ENCODE measurements at places on chromosomes 7 and 10.

GRCh38 chr7:114107522-114107921 lies 188.7 kb upstream of the PPP1R3A start:
- no peak for DNase-seq

DNA sequence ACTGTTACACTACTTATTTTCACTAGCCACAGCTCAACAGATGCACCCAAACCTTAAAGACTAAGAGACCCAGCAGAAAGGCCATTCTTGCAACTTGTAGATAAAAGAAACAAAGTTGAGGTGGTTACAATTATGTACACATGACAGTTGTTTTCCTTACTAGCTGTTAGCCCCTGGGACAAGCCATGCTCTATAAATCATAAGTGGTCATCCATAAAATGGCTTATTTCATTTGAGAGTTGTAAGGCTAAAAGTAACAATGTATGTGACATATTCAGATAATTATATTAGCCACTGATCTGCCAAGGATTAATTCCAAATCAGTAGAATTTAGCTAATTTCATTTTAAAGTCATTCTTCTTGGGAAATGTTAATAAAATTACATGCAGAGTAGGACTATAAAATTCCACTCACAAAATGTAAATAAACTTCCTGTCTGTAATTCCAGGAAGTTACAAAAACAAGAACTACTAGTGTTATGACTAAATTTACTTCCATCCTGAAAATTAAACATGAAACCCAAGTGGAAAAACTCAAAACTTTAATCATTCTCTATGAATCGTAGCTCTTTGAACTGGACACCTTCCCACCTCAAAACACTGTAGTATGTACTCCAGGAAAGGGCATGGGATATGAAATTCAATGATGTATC lies 13.3 kb downstream of the SLC37A3 start:
- DNase-seq = no peak

- no peak for DNase-seq
These were observed 38.9 kb downstream of the GPRIN2 start for GRCh38 chr10:46517541-46517940.

DNA sequence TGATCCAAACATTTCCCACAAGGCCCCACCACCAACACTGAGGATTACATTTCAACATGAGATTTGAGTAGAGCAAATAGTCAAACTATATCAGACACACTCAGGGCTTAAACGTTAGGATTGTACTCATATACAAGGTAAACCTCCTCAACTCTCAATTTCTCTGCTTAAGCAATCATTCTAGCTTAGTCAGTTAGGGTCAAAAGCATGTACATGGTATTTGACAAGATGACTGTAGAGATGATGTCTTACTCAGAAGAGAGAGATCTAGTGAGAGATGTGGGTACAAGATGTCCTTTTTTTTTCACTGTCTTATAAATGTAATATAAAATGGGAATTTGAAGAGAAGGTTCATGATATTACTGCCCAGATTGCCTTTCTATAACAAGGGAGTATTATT lies 270.1 kb downstream of the PRKG1 start:
- no peak for DNase-seq

DNA sequence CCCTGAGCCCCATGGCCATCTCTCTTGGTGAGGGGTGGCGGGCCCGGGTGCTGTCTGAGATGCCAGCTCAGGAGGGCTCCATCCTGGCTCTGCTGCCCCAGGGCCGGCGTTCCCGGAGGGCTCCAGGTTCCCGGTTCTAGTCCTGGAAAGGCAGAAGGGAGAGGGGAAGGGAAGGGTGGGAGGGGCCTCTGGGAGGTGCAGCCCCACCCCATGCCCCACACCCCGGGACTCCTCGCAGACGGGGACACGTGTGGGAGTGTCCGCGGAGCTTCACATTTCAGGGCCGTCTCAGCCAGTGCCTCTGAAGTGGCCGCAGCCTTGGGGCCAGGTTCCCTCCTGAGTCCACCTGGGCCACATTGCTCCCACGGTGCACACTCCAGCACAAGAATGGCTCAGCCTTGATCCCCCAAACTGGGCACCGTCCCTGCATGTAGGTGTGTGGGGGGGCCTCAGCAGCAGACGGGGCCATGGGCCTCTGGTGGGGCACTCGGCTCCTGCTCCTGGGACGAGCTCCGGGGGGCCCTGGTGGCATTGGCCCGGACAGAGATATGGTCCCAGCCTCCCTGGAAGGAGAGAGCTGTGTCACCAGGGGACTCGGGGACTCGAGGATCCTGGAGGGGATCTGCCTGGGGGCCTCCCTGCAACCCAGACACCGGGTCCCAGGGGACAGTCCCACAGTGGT lies 5.8 kb downstream of the BHLHA15 start:
- DNase-seq = peak; percentile 26

DNA sequence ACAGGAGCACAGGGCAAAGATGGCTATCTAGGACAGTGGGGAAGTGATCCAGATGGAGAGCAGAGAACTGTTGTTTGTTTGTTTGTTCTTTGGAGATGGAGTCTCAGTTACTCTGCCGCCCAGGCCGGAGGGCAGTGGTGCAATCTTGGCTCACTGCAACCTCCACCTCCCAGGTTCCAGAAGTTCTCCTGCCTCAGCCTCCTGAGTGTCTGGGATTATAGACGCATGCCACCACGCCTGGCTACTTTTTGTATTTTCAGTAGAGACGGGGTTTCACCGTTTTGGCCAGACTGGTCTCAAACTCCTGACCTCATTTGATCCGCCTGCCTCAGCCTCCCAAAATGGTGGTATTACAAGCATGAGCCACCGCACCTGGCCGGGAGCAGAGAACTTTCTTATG lies 20.9 kb downstream of the METTL2B start:
- DNase-seq = no peak

DNA sequence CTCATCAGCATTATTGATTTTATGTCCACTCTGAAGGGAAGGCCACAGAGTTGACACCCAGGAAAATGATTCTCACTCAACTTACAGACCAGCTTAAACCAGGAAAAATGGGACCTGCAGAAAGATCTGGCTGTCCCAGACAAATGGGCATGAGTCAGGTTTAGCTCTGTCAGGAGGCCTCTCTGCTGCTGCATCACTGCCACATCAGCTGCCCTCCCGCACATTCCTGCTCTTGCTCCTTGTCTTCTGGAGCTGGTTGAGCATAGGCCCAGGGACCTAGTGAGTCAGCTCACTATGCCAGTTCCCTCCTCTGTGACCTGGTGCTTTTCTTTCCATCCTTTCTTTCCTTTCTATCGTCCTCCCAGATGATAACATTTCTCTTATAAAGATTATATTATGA lies 18.8 kb upstream of the SMNDC1 start:
- DNase-seq = no peak

GRCh38 chr10:67050415-67050814 lies 124.6 kb downstream of the LRRTM3 start:
- no peak for DNase-seq

DNA sequence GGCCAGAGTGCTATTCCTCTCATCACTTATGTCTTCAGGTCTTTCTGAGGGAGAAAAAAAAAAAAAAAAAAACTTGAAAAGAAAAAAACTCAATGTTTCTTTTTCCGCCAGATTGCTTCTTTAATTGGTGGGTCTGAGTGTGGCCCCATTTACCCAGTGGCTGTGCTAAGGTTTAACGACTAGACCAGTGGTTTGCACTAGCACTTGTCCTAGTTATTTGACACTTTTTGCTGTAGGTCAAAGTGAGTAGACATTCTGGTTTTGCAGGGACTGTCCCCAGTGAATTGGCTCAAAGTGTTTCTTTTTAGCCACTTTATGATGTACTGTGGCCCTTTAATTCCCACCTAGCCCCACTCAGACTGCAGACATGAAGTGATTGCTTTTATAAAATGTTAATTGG lies 273.3 kb downstream of the PTEN start:
- no peak for DNase-seq

DNA sequence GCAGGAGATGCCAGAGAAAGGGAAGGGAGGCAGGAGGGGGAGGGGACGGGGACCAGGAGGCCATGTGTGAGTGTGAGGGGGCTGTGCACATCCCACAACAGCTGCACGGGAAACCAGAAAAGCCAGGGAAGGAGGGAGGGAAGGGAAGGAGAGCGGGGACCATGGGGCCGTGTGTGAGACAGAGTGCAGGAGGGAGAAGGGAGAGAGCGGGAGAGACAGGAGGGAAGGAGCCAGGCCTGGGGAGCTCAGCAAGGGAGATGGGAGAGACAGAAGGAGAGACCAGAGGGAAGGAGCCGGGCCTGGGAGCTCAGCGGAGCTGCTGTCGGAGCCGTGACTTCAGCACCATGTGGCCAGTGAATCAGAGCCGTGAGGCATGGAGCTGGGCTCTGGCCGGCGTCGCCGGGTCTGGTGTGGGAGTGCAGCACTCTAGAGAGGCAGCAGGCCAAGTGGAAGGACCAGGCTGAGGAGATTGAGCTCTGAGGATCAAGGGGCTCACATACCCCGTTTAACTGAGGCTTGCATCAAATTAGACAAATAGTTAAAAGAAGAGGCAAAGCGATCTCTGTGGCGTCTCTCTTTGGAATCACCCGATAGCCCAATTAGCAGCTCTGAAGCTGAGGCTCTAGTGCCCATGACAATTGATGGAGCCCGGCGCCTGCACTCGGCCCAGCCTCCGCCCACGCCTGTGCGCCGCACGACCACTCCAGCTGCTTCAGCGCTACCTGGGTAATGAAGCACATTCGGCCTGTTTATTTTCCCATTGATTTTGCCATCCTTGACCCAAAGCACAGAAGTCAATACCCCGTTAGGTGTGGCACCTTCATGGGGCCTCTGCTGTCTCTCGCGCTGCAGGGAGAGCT lies 150.4 kb downstream of the MAD1L1 start:
- DNase-seq = no peak

- DNase-seq = no peak
These were observed 141.4 kb downstream of the KIAA1217 start for GRCh38 chr10:24350070-24350921.

DNA sequence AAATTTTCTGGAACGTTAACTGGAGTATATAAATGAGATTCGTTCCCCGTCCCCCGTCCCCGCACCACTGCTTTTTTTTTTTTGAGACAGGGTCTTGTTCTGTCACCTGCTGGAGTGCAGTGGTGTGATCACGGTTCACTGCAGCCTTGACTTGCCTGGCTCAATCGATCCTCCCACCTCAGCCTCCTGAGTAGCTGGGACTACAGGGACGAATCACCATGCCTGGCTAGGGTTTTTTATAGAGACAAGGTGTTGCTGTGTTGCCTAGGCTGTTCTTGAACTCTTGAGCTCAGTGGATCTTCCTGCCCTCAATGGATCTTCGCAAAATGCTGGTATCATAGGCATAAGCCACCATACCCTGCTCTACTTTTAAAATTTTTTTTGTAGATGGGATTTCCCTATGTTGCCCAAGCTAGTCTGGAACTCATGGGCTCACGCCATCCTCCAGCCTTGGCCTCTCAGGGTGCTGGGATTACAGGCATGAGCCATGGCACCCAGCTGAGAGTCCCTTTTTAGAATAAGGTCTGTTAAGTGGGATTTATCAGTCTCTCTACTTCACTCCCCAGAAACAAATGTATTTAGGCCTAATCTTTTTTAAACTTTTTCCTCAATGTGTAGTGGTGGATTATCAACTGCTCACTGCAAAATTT lies 122.9 kb downstream of the LYZL1 start:
- DNase-seq = no peak

DNA sequence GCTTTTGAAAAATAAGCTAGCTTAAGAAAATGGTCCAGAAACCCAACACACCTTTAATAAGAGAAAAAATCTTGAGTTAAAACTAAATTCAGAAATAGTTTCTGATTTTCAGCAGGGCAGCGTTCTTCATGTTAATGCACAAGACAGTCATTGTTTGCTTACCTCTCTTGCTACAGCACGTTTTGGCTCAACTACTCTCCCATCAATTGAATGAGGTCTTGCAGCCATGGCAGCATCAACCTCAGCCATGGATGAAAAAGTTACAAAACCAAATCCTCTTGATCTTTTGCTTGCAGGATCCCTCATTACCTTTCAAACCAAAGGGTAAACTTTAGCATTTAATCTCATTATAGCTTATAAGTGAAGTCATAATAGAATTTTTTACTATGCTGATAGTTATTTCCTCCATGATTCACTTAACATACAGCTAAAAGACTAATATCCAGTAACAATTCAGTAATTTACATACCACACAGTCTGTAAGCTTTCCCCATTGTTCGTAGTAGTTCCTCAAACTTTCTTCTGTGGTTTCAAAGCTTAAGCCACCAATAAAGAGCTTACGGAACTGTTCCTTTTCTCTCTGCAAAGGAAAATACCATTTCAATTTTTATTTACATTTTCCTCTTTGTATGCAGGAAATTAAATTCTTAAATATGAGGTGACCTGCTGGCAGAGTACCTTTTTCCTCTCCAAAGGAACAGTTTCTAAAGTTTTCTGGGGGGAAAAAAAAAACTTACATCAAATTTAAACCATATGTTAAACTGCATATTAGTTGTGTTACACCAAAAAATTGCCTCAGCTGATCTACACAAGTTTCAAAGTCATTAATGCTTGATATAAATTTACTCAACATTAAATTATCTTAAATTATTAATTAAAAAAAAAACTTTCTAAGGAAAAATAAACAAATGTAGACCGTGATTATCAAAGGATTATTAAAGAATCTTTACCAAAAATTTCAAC lies 3.1 kb downstream of the HNRNPA2B1 start:
- DNase-seq = no peak
